ENCODE measurements at places on chromosomes 3 and 15.

GRCh38 chr3:54232618-54233017 is 110.3 kb downstream of the CACNA2D3 start:
- no peak for DNase-seq

GRCh38 chr3:166362698-166363097 is 525.5 kb upstream of the BCHE start:
- no peak for DNase-seq

DNA sequence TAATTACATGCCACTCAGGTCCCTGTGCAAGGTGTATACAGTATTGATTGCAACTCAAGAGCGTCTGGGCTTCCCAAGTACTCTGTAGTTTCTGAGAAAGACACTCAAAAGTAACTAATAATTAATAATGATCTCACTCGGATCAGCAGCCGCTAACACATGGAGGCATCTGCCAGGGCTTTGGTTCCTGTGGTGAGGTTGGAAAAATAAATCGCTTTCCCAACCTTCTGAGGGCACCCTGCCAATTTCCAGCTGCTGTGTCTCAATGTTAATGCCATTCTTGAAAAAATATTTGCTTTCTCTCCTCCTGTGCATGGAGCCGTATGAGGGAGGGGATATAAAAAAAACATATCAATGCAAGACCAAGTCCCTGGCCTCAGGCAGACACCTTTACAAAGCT is 116.5 kb upstream of the SLC2A2 start:
- peak; percentile 68 for DNase-seq

DNA sequence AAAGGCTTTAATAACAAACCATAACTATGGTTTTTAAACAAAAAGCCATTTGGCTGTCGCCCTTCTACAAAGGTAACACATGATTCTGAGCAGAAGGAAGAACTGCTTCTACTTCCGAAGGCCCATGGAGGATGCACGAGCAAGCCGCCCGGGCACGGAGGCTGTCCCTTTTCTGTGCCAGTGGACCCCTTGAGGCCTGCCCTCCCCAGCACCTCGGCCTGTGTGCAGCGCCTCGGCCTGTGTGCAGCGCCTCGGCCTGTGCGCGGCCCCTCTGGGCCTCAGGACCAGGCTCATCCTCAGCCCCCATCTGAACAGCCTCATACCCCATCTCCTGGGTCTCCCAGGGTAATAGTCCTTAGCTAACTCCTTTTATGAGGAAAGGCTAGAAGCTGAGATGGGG is 329.5 kb downstream of the OCA2 start:
- DNase-seq = no peak

GRCh38 chr15:29063646-29064045 is 177.9 kb downstream of the APBA2 start:
- no peak for DNase-seq

DNA sequence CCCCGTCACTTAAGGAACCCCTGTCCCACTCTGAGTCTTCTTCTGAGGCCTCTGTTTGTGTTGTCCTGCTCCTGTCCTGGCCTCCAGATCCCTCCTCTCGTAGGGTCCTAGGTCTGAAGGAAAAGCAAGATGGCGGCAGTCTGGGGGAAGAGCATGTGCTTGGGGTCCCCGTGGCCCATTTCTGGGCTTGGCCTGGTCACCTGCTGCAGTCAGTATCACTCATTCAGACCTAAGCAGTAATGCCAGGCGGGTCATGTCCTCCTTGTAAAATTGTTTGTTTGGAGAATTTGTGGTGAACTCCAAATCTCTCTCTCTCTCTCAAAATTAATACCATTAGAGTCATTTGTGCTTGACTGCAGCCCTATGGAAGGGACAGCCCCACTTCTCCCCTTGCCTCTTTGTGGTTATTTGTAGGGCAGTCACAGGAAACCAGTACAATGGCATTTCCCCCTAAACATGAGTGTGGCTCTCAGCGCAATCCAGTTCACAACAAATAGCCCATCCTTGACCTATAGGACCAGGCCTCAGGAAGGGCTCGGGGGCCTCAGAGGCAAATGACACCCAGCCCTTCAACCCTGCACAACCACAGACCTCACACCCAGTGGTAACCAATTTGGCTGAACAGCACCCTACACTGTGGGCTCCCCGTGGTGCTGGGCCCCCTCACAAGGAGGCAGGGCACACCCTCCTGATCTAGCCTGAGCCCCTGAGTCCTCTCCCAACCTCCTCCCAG is 173.5 kb downstream of the OR4M2 start:
- no peak for DNase-seq

DNA sequence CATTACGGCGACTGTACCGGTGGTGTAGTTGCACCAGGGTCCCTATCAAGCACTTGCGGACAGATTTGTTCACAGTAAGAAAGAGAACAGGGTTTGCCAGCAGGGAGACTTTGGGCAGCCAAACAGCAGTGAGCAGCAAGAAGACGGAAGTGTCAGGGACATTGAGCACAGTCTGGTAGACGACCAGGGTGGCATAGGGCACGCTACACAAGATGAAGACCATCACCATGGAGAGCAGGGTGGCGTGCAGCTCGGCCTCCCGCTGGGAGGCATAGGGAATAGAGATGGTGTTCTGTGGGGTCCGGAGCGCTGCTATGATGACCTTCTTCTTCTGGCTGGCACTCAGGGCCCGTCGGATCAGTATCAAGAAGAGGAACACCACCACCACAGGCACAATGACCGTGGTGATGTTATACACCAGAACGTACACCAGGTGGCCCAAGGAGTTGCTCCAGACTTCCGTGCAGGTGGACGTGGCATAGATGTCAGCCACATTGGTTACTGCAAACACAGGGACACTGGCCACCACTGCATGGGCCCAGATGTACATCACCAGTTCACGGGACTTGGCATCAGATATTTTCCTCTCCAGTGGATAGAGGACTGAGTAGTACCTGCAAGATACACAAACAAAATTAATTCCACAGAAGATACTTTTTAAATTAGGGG is 19.1 kb upstream of the FSIP1 start:
- no peak for DNase-seq

- DNase-seq = no peak
Measured at GRCh38 chr3:108838436-108838835, 15.8 kb downstream of the TRAT1 start.

DNA sequence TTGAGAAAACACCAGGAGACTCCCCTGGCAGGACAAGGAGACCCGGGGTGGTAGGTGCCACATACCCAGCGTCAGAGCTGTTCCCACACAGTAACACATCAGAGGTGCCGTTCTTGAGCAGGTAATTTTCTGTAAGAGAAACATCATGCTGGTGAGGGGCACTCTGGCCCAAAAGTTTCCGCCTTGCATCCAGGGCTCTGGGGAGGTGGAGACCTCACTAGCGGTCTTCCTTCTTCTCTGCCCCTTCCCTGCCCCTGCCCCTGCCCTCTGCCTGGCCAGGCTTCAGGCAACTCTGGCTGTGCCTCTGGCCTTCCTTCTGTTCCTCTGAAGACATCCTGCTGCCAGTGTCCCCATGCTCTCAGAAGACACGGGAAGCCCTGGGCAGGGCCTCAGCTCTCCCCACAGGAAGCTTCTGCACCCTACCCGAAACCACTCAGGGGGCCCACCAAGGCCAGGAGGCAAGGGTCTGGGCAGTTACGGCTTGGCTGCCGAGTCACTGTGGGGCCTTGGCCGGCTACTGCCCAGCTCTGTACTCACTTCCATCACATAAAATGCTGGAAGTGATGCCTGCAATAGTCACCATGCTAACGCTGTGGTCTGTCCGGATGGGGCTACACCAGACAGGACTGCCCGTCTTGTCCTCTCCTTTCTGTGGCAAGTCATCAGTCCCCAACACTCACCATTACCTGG is 41.3 kb downstream of the SCN5A start:
- DNase-seq = no peak

- no peak for DNase-seq
Measured at GRCh38 chr3:62919784-62920465, 44.7 kb upstream of the CADPS start.

DNA sequence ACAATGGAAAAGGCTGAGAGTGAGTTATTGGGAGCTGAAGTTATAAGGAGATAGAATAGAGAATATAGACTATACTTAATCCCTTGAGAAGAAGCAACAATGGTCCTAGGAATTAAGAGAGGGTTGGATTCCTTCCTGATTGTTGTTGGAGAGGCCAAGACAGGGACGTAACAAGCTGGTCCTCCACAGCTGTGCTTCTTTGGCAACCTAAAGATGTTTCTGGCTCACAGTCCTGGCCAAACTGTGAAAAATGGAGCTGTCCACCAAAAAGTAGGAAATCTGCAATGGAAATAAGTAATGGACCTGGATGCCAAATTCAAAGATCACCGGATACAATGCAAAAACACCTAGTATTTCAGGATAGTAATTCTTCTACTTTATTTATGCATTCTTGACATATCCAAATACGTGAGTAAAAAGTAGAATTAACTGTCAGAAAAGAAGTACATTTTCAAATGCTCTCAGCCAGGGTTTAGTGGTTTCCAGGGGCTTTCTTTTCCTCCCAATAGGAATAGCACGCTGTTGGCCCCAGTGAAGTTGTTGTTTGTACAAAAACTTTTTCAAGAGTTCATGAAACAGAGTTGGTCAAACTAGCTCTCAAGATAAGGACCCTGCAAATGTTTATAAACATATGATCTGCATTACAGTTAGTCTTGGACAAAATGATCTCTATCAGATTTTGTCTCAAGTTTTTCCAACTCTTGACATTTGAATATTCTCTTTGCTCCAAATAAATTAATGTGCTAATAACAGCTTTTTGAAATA is 28.3 kb downstream of the CERS3 start:
- peak; percentile 37 for DNase-seq

DNA sequence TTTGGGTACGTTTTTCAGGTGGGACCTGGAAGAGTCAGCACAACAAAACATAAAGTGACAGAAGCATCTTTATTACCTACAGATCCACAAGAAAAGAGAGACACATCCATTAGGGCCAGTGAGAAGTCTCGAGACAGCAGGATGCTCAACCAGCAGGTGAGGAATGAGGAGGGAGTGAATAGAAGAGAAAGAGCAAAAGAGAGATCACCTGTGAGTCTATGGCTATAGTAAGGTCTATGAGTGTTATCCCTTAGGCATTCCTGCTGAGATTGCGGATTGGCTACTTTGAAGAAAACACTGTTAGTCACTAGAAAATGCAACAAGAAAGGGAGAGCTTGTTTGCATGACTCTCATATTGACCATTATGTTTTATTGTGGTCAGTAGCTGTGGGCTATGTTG is 1556.2 kb upstream of the GBE1 start:
- DNase-seq = no peak

DNA sequence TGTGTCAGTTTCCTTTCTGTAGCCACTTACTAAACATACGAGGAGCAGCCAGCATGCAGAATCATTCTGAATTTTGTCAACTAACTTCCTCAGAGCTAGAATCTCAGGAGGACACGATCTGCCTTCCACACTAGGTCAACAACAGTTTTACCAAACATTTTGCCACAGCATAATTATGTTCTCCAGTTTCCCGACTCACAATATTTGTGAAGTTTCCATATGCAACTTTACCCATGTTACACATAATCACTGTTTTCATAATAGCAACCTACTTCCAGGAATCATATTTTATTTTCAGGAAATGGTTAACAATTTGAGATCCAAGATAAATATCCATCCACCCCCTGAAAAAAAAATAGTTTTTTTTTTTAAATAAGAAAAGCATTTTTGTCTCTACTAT is 595.0 kb downstream of the PYDC2 start:
- DNase-seq = no peak

DNA sequence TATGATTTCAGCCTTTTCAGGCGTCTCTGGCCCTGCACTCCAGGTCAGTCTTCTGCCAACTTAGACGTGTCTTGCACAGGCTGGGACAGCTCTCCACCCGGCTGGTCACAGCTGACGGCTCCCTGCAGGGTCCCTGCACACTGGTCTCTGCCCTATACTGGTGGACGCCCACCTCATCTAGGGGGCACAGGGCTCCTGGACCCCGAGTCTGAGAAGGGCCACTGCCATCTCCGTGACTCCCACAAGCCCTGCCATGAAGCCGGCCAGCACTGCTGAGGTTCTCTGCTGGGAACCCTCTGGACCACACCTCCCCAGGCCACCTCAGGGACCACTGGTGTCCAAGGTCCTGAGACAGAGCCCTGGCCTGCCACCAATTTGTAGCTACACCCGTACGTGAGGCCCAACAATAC is 40.5 kb downstream of the CYFIP1 start:
- no peak for DNase-seq

- DNase-seq = peak; percentile 25
Measured at GRCh38 chr15:59399465-59400102, 26.9 kb upstream of the MYO1E start.

- DNase-seq = peak; percentile 36
Measured at GRCh38 chr3:191356631-191357439, 26.5 kb upstream of the UTS2B start.

- no peak for DNase-seq
Measured at GRCh38 chr15:85580879-85581278, 200.5 kb downstream of the AKAP13 start.

GRCh38 chr3:138732456-138732855 is 102.3 kb downstream of the PIK3CB start:
- no peak for DNase-seq

- no peak for DNase-seq
Measured at GRCh38 chr3:167884481-167884880, 149.0 kb downstream of the SERPINI1 start.

DNA sequence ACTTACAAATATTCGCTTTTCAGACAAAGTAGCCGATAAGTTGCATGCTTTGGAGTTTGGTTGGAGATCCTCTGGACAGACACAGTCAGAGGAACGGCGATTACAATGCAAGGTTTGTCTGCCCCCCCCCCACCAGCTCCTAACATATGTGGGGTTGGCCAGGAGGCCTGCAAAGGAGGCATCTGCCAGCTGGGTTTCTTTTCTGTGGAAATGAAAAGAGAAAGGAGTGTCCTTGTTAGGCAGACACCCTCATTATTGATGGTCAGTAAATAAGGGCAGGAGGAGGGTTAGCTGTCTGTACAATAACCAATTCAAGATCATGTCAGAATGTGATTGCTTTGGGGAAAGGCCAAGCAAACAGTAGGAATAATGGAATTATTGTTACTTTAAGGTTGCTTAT is 49.1 kb downstream of the TLNRD1 start:
- DNase-seq = no peak

DNA sequence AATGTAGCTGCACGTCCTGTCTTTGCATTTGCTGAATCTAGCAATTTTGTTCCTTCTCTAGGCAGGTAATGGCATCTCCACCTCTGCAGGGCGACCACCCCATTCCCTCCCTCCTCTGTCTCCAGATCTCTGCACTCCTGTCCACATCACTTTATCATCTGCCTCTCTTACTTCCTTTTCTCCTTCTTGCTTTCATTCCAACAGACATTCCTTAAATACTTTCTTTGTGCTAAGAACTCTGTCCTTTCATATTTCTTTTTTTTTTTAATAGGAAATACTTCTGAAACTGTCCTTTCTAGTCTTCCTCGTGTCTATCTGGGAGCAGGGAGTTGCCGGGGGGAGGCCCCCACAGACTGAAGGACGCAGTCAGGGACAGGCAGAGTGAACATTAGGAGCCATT is 7.2 kb downstream of the ITIH3 start:
- no peak for DNase-seq

- DNase-seq = no peak
Measured at GRCh38 chr3:53043738-53044137, 2.1 kb downstream of the SFMBT1 start.

GRCh38 chr3:39013289-39013688 is 38.5 kb downstream of the SCN11A start:
- no peak for DNase-seq

- peak; percentile 26 for DNase-seq
Measured at GRCh38 chr15:68209735-68210408, 4.7 kb upstream of the CALML4 start.

Measured in femur (tissue), 1 donor.